ENCODE measurements at places on chromosomes 7 and 10.
A peak's percentile ranks its signal among the peaks of the same experiment; 100 is the strongest.

GRCh38 chr7:87784424-87784823 lies 91.7 kb downstream of the SLC25A40 start:
- DNase-seq = no peak

- no peak for DNase-seq
These were observed 69.6 kb upstream of the PDCD4 start for GRCh38 chr10:110802090-110802489.

GRCh38 chr7:1137517-1138167 lies 22.4 kb downstream of the ZFAND2A start:
- DNase-seq = no peak

- DNase-seq = no peak
These were observed 3.2 kb downstream of the MGMT start for GRCh38 chr10:129470103-129470851.

GRCh38 chr10:60282771-60283353 lies 106.8 kb downstream of the ANK3 start:
- no peak for DNase-seq

GRCh38 chr7:139896831-139897230 lies 67.8 kb downstream of the TBXAS1 start:
- no peak for DNase-seq

DNA sequence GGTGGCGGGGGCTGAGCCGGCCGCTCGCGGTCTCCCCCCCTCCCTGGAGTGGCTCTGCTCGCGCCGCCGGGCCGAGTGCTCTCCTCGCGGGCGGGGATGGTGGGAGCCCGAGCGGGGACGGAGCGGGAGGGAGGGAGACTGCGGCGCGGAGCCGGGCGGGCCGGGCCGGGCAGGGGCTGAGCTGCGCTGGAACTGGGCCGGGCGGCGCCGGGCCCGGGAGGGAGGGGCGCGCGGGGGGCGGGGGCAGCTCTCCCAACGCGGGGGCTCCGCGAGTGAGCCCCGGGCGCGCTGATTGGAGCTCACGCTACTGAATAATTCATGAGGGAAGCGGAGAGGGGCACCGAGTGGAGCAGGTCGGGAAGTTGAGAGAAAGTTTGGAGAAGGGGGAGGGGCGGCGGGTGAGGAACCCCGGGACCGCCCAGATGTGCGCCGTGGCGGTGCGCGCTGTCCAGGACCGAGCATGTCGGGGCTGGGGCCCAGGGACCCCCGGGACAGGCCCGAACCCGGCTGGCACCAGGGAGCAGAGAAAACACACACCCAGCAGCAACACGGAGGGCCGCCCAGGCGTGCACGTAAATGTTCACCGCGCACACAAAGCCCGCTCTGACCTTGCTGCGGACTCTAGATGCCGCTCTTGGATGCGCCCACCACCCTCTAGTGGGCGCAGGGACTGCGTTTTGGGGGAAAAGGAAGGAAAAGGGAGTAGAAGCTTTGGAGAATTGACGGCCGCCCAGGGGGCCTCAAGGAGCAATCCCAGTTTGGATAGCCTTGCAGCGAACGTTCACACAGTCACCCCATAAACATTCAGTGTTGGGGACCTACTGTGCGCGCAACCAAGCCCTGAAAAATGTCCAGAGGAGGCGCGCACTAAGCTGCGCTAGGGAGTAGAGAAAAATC lies at the start of gene EPHB4:
EPHB4 (minus strand) TSS at position 194 of the 897 bp plus-strand sequence. CDS start 493 bp downstream, outside the sequence.
- peak; percentile 67 for DNase-seq

DNA sequence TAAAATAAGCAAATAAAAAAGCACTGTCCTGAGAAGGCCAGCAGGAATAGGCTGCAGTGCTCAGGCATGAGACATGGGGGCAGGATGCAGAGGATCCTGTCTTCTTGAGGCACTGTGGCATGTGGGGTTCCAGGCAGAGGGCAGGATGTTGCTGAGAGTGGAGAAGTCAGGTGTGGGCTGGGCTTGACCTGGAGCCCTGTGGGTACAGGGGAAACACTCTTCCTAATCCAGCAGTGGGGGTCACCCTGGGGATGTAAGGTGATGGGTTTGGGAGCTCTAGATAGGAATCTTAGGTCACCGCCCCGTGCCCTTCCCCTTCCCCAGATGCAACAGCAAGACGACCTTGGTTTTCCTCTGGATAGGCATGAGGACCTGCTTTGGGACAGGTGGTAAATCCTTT lies 13.6 kb downstream of the SUMF2 start:
- no peak for DNase-seq

DNA sequence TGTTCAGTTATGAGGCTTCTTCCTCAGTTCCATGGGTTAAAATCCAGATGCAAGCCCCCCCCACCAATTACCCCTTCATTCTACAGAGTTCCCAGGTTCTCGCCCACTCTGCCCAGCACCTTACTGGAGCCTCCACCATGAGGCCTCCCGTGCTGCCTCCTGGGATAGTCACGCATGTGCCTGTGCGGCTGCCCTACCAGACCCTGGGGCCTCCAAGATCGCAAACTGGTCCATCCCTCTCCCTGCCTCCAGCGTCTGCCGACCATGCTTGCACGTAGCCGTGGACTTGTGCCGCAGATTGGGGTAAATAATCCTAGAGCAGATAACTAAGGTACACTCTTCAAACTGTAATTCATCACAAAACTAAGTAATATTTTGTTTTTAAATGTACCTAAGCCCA lies 611.2 kb downstream of the PTPRN2 start:
- DNase-seq = no peak

Measured in cortex of kidney (tissue), 1 donor.